RCC 7860 (cell line): ENCODE measurements at places on chromosomes 16 and 17.

GRCh38 chr17:44848257-44848795 is 643 bp downstream of the HIGD1B start:
- DNase-seq: no peak

DNA sequence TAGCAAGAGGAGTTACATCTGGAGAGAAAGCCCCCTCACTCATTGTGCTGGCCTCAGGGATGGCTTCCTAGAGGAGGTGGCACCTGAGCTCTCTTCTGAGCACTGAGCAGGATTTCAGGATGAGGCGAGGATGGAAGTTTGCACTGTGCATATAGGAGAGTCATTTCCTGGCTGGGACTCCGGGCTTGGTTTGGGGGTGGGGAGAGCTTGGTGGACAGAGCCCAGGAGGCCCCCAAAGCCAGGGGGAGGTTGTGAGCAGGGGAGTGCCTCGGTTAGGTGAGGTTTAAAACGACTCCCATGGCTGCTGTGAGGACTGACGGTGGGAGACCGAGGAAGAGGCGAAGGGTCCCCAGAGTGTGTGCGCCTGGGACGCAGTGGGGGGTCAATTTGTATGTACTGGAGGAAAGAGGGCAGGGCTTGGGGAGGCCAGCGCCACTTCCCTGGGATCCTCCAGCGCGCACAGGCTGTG is 1.2 kb downstream of the CAMKK1 start:
- DNase-seq: no peak

- no peak for DNase-seq
Observed at GRCh38 chr16:77424871-77425604, 9.8 kb downstream of the ADAMTS18 start.

GRCh38 chr16:8908810-8909468 is 26.8 kb downstream of the LITAFD start:
- DNase-seq: no peak

DNA sequence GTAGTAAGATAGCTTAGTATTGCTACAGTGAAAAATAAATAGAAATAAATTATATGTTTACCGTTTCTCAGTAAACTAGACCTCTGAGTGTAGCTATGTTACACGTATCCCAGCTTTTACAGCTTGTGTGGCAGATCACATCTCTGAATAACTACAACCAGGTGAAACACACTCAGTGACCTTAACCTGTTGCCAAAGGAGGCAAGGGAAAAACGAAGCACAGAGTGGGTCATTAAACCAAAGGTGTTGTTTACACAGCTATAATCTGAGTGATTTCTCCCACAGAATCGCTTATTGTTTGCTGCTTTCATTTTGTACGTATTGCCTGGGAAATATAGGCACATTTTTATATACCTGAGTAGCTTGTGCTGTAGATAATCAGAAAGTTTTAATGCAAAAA is 688.2 kb upstream of the KIF2B start:
- DNase-seq: no peak
